Renal cortex interstitium (tissue), 15 donors: ENCODE measurements at places on chromosomes 7 and 10. TPM values are rescaled to one million over a fixed set of nuclear protein-coding genes. Genes with fewer than 3 reads are reported as not detected.

NUTM2E gene
- 0.51 TPM for polyA plus RNA-seq

HGF gene
- polyA plus RNA-seq = 3.1 TPM

AOAH gene
- polyA plus RNA-seq = 2.5 TPM

CDC14C gene
- polyA plus RNA-seq = not detected

SHOC2 gene
- polyA plus RNA-seq = 35.9 TPM

ZNF365 gene
- 0.36 TPM for polyA plus RNA-seq

GRCh38 chr7:6577369-6578113 is at the start of gene ZDHHC4:
Gene ZDHHC4, plus strand, starts transcription at chr7:6577454. Its CDS starts 3,108 bp downstream, at chr7:6580562.
- DNase-seq = peak; percentile 77

GRCh38 chr7:135599471-135599870 is 41.8 kb downstream of the NUP205 start:
- DNase-seq = no peak

DNA sequence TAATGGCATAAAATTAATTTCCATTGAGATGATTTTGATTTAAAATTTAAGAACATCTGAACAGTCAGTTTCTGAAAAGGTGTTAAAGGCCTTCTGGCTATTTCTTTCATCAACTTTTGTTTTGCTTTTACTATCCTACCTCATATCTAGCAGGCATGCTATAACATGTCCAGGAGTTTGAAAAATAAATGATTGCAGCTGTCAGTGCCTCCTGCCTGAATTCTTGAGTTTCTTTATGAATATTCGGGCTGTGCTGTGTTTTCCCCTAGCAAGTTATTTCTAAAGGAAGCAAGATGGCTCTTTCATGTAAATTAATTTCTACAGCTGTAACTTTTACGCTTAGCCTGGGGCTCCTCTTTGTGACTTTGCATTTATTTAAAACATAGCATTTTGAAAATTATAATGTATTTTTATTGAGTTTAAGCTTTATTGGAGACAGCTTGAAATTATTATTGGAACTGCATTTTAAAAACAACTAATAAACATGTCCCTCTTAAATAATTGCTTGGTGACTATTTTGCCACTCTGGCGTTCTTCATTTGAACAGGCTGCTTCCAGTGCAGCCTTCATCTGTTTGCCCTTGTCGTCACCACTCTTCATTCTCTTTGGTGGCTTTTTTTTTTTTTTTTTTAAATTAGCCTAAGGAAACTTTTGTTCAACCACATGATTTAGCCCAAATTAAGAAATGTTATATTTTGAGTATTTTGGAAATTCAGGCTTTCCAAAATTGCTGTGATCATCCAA is 1083.4 kb upstream of the LRRN3 start:
- DNase-seq = no peak

GRCh38 chr7:87426160-87426559 is 49.3 kb downstream of the ABCB4 start:
- no peak for DNase-seq

- no peak for DNase-seq
These were observed 207.2 kb upstream of the DKK1 start for GRCh38 chr10:52106899-52107298.

DNA sequence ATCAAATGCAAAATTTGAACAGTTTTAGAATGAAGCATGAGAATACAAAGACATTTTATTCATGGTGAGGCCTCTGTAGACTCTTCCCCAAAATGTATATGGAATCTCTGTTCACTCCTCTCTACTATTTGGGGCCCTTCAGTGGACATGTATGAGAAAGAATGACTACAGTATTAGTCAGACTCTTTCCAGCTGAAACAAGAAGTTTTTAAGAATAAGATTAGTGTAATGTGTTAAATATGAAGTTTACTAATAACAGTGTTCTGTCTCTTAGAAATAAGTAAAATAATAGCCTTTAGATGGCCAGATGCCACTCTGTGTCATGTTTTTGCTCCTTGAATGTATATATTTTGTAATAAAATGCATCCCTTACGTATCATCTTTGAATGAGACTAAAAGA is 585.6 kb downstream of the SUGCT start:
- no peak for DNase-seq

DNA sequence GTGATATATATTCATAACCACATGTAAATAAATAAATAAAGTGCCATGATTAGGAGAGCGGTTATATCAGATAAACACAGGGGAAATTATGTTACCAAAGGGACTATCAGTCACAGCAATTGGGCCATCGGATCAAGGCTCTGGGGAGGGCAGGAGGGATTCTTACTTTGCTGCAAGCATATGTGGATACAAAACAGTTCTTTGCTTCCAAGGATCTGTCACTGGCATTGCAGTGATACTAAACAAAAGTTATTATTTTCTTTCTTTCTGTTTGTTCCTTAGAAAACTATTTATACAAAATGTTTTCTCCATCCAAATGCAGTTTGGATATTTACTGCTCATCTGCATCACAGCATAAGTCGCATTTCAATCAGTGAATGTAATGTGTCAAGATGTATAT is 188.4 kb upstream of the MGMT start:
- DNase-seq = no peak

DNA sequence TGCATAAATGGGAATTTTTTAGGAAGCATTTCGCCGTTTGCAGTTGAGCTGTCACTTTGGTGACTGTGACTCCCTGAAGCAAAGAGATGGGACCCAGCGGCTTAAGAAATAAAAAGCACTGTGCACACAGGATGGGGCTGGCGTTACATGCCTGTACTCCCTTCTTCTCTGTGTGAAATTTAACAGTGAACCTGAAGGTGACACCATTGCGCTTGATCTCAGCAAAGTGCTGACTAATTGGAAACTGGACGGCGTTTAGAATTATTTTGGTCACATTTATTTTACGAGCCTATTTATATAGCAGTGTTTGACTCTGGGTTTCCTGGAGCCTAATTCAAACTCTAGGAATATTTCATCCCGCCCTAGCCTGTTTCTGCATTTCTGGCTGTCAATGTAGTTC is 146.2 kb downstream of the PAXIP1 start:
- no peak for DNase-seq
